ENCODE measurements at places on chromosomes 2 and 18.

- H3K4me3 ChIP-seq, result no peak overlapping the region
- H3K27ac ChIP-seq, result no peak overlapping the region
- no peaks in the 10 kb centered on the region for H3K4me1 ChIP-seq
- peaks cover 14% of the 10 kb centered on the region for H3K27me3 ChIP-seq
- no peaks in the 10 kb centered on the region for H3K36me3 ChIP-seq
Observed at GRCh38 chr2:25050128-25050527, 8.3 kb downstream of the EFR3B start.

- H3K27me3 ChIP-seq, result no peaks in the 10 kb centered on the region
- H3K36me3 ChIP-seq, result no peaks in the 10 kb centered on the region
- DNase-seq, result no peak
Observed at GRCh38 chr2:180077295-180077906, 70.3 kb upstream of the CWC22 start.

DNA sequence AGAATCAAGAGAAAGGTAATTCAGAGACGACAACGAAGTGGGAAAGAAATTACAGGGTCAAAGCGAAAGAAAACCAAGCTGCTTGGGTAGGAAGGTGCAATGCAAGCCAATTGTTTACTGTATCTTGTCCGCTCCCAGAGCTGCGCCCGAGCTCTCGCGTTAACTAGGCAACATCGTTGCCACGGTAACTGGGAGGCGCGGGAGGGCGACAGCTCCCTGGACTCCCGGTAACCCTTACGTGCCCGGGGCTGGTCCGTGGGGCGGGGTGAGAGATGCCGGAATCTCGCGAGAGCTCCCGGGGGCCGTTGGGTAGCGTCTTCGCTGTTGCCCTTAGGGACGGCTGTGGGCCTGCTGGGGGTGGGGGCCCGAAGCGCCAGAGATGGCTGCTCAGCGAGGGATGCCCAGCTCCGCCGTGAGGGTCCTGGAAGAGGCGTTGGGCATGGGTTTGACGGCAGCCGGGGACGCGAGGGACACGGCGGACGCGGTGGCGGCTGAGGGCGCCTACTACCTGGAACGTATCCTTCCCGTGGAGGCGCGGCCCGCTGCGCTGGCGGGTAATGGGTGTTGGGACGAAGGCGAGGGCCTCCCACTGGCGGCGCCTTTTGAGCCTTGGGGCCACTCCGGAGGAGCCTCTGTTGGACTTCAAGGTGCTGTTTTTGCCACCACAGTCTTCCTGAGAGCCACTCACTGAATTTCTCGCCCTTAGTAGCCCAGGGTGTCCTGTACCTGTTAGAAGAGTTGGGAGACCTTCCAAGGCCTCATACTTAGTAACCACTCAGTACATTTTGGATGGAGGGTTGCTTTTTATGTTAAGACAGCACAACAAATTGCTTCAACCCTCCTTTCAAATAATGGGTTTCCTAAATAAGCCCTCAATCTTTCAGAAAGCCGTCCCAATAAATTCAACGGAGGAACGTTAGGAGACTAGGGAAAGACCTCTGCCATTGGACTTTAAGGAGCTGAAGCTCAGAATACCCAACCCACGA, at the start of gene SPAG16:
Gene SPAG16, plus strand, starts transcription at position 360 of the 986 bp plus-strand sequence.
- peak within 1 kb of the TSS; percentile 57 for H3K27ac ChIP-seq
- H3K27me3 ChIP-seq, result no peaks in the 10 kb centered on the region
- DNase-seq, result peak; percentile 88
- H3K36me3 ChIP-seq, result 0 out of 2 replicates have a peak, but pooled peaks cover 7% of the 10 kb centered on the region
- peaks cover 33% of the 10 kb centered on the region for H3K4me1 ChIP-seq

DNA sequence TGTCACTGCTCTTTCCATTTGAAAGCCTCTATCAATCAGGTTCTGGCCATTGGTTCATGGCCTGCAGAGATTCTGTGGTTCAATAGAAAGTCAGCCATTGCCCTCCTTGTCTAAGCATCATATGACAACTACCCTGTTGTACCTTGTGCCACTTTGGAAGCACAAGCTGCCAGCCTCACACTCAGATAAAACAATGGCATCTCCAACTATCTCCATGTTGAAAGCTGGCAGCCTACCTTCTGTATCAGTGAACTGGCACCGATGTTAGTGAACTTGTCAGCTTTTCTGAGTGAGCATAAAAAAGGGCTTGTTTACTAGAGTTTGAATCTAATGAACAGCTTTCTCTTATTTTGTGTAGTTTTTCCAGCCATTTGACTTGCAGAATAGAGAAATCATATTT, 203.3 kb upstream of the SESTD1 start:
- no peaks in the 10 kb centered on the region for H3K4me1 ChIP-seq
- H3K36me3 ChIP-seq, result no peaks in the 10 kb centered on the region
- no peak overlapping the region for H3K4me3 ChIP-seq
- H3K27me3 ChIP-seq, result no peaks in the 10 kb centered on the region
- no peak for DNase-seq
- H3K27ac ChIP-seq, result no peak overlapping the region

GRCh38 chr2:172276961-172277360, 150.4 kb upstream of the ITGA6 start:
- no peak overlapping the region for H3K4me3 ChIP-seq
- no peaks in the 10 kb centered on the region for H3K27me3 ChIP-seq
- H3K27ac ChIP-seq, result no peak overlapping the region
- DNase-seq, result no peak
- no peaks in the 10 kb centered on the region for H3K4me1 ChIP-seq
- no peaks in the 10 kb centered on the region for H3K36me3 ChIP-seq

DNA sequence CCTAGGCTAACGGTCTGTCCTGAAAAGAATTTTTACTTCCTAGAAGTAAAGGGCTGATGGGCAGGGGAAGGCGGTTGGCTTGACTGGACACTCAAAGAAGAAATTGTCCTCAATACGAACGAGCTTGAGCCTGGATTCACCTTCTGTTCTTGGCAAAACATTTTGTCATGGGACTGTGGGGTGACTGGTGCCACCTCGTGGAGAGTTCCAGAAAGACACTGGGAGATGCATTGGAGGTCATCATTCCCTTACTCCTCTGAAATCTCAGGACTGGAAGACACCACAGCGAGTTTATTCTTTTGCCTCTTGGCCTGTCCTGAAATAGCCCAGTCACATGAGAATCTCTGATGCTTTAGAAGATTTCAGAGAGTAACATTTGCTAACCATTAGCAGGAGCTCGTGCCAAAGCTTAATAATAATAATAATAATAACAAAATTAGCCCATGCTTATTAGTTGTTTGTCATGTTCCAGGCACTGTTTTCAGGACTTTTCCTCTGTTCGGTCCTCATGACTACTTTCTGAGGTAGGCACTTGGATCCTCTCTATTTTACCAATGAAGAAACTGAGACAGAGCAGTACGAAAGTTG, 44.5 kb downstream of the TMEM182 start:
- H3K4me1 ChIP-seq, result no peaks in the 10 kb centered on the region
- DNase-seq, result peak; percentile 67
- no peak overlapping the region for H3K4me3 ChIP-seq
- no peaks in the 10 kb centered on the region for H3K27me3 ChIP-seq
- H3K36me3 ChIP-seq, result no peaks in the 10 kb centered on the region

GRCh38 chr2:141021109-141021508, 1109.7 kb downstream of the LRP1B start:
- H3K4me1 ChIP-seq, result no peaks in the 10 kb centered on the region
- H3K36me3 ChIP-seq, result no peaks in the 10 kb centered on the region
- no peak overlapping the region for H3K27ac ChIP-seq

- H3K27me3 ChIP-seq, result no peaks in the 10 kb centered on the region
- no peaks in the 10 kb centered on the region for H3K36me3 ChIP-seq
- H3K27ac ChIP-seq, result no peak overlapping the region
- no peaks in the 10 kb centered on the region for H3K4me1 ChIP-seq
Observed at GRCh38 chr2:19702267-19702666, 199.5 kb downstream of the TTC32 start.

GRCh38 chr18:59233017-59233410, 13.1 kb downstream of the GRP start:
- no peaks in the 10 kb centered on the region for H3K36me3 ChIP-seq
- H3K27ac ChIP-seq, result no peak overlapping the region
- no peak for DNase-seq
- no peaks in the 10 kb centered on the region for H3K4me1 ChIP-seq

GRCh38 chr2:21820271-21820670, 696.5 kb downstream of the TDRD15 start:
- no peak for DNase-seq
- no peak overlapping the region for H3K4me3 ChIP-seq
- no peaks in the 10 kb centered on the region for H3K36me3 ChIP-seq
- H3K27ac ChIP-seq, result no peak overlapping the region

DNA sequence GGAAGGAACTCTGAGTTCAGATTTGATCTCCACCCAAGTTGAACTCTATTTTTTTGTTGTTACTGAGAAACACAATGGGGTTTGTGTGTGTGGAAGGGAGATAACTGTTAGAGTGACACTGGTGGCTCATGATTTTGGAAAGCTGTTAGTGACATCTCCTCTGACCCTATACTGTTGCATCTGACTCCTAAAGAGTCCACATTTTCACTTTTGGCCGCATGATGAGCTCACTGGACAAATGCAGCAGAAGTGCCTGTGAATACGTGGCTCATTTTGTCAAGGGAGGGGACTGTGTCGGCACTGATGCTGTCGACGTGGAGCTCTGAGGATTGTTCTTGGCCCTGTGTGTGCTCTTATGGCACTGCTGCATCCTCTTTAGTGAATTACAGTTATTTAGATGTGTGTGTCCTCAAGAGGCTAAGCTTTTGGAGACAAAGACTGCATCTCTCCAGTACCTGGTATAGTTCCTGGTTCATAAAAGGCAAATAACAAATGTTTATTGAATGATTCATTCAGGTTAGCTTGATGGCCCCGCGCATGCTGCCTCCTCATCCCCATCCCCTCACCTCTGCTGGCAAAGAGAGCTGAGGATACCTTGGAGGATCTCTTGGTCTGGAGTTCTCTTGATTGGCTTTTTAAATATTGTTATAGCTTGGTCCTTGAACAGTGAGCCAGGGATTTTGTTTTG, 135.4 kb downstream of the PHLPP1 start:
- no peak overlapping the region for H3K4me3 ChIP-seq
- H3K27me3 ChIP-seq, result no peaks in the 10 kb centered on the region
- peak overlapping the region; percentile 12 for H3K27ac ChIP-seq
- no peak for DNase-seq

DNA sequence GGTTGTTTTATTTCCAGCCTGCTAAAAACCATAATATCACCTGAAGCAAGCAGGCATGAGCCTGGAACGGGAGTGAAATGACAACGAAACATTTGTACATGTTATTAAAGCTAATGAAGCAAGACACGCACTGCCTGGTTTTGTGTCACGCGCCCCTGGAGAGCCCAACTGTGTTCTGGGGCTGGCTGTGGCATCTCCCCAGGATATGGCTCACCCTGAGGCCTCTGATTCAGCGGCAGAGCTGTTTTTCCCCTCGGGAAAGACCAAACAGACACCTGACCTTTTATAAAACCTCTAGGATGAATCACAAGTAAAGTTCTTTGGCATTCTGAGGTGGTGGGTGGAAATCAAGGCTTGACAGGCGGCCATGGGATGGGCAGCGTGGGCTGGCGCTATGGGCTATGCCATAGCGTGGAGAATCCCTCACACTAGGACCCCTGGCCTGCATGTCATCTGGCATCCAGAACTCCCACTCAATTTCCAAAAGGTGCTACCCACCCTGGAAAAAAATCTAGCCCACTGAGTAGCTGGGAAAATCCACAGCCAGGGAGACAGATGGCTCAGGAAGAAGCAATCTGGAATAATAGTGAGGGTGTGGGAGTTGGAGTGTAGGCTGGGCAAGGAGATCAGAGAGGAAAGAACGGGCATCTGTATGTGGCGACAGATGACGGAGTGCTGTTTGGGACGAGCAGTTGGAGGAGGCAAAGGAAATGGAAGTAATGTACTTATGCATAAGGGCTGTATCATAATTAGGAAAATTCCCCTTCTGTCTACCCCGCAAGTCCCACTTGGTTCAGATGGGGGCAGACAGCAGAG, 262.0 kb downstream of the AFF3 start:
- DNase-seq, result no peak
- H3K27ac ChIP-seq, result no peak overlapping the region
- no peaks in the 10 kb centered on the region for H3K4me1 ChIP-seq
- no peak overlapping the region for H3K4me3 ChIP-seq
- no peaks in the 10 kb centered on the region for H3K36me3 ChIP-seq
- H3K27me3 ChIP-seq, result peaks cover 96% of the 10 kb centered on the region

Measured in PC-9 (cell line).